ENCODE measurements at places on chromosomes 13 and 19. TPM values are rescaled to one million over a fixed set of nuclear protein-coding genes. Genes with fewer than 3 reads are reported as not detected.

Gene MAG
- not detected for total RNA-seq

Gene ZNF559
- 15.0 TPM for total RNA-seq

Gene ZNF626
- total RNA-seq: 13.7 TPM

Gene PPM1N
- total RNA-seq: 1.0 TPM

Gene TYK2
- total RNA-seq: 82.5 TPM

Gene ZNF773
- total RNA-seq: 13.7 TPM

Gene AKT2
- 102 TPM for total RNA-seq

Gene BLOC1S3
- 5.9 TPM for total RNA-seq

Gene ZNF440
- total RNA-seq: 7.7 TPM

Gene SLC10A2
- total RNA-seq: not detected

Gene HCST
- total RNA-seq: 1.2 TPM
